Upper lobe of right lung (tissue), 1 donor: ENCODE measurements at places on chromosomes 6 and 20.

DNA sequence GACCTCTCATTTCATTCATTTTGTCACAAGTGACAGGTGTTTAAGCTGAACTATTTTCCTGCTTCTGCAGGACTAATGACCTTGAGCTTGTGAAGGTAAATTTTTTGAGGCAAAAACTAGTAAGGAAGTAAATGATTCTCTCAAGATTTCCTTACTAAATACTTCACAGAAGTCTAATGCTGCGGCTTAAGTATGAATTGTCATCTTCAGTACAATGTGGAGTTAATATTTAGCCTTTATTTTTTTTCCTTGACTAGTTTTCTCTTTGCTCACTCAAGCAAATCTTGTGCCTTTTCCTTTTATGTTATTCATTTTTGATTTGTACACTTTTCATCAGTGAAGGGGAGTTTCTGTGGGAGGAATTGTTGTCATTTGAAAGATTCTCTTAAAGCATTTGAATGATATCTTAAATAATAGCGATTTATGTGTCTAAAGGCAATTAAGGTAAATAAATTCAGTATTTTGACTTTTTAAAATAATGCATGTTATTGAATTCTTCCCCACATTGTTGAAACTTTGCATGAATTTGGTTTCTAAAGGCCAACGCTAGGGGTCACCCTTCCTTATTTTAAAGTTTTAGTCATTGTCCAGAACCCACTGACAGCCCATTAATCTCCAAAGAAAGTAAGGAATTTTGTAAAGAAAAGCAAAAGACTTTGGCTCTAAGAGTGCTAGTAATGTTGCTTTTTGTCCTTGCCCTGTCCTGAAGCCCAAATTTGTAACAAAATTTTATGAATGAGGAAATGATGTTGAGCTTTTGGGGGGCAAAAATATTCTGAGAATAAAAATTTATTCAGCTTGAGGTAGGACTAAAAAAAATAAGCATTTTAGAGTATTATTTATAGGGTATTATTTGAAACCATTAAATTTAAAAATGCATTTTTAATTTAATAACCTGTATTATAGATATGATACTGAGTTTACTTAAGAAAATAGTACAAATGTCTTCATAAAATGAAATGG is 157.4 kb upstream of the LAMA2 start:
- no peak for DNase-seq

DNA sequence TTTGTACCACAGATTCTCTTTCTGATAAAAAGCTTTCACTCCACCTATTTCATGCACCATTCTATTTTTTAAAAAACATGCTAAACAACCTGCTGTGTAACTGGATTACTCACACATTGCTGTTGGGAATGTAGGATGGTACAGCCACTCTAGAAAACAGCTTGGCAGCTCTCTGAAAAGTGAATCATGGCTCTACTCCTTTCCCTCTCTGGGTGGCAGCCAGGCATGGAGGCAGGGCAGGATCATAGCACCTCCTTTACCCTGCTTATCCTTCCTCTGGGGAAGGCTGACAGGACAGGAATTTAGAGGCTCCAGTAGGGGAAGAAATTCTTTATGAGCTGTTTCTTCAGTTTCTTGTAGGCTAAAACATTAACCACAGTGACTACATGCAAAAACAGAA is 6.7 kb upstream of the VNN2 start:
- DNase-seq, result no peak

DNA sequence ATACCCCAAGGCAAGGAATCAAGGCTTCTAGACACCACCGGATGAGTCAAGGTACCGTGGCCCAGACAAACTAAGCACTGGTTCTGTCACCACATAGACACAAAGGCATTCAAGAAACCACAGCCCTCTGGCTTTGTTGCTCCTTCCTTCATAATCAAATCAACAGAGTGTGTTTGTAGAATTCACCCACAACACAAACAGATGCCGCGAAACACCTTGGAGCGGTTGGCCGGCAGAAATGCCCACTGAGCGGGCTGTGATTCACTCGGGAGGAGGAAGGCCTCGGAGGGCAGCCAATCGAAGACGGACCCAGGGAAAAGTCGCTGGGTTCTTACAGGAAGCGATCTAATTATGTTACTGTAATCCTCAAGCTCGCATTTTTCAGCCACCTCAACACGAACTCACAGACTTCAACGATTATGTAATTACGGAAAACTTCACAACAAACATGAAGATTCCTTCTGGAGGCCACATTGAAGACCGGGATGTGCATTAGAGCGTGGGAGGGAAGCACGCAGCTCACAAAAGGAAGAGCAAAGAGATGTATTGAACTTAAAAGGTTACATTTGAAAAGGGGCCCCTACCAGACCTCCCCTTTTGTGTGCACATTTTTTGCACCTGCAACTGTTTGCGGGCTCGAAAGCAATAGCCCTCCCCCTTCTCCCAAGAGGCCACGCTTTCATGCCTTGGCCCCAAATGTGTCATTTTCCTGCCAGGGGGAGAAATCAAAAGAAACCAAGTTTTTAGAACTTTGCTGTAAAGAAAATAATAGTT is 184.7 kb upstream of the PREP start:
- no peak for DNase-seq

DNA sequence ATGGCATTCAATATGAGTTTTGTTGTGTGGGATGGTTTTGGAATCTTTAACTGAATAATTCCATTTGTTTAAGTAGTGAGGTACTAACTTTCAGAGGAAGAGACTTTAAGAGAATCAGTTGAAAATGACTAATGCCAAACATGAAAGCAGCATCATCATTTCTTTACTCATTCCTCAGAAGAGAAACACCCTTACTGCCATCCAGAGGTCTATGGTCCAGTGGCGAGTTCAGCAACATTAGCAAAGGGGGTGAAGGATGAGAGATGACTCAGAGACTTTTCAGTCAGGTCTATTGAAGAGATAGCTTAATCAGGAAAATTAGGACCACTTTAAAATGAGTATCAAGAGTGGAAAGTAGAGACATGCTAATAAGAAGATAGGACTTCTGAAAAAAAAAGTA is 118.8 kb downstream of the COL19A1 start:
- no peak for DNase-seq

DNA sequence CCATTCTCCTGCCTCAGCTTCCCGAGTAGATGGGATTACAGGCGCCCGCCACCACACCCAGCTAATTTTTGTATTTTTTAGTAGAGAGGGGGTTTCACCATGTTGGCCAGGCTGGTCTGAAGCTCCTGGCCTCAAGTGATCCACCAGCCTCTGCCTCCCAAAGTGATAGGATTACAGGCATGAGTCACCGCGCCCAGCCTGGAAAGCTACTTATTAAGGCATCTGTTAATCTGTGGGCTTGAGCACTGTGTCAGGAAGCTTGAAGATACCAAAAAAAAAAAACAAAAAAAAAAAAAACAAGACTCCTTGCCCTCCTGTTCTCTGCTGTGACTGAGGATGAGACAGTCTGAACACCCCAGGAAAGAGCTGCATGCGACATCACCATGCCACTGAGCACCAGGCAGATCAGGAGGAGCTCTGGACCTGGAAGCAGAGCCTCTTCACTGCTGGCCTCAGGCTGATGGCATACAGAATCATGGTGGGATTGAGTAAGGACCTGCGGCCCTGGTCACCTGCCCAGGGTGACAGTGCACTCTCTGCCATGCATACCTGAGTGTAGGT is 166.5 kb upstream of the SNX9 start:
- peak; percentile 27 for DNase-seq

- DNase-seq, result no peak
Measured at GRCh38 chr20:56624786-56625681, 4.1 kb upstream of the TFAP2C start.

DNA sequence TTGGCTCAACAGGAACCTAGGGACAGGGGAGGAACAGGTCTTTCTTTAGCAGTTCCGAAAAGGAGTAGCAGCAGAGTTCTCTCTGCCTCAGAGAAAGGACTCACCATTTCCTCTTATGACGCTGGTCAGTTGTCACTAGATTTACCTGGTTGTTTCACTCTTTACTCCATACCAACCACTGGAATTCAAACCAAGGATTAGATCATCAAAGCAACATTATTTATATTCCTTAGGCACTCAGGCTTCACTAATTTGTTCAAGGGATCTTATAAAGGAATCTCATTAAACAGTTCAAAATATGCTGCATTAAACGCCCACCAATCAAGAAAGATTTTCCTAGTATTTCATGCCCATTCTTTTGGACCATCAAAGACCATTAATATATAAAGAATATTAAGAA is 1129.5 kb upstream of the MAP3K7 start:
- no peak for DNase-seq

DNA sequence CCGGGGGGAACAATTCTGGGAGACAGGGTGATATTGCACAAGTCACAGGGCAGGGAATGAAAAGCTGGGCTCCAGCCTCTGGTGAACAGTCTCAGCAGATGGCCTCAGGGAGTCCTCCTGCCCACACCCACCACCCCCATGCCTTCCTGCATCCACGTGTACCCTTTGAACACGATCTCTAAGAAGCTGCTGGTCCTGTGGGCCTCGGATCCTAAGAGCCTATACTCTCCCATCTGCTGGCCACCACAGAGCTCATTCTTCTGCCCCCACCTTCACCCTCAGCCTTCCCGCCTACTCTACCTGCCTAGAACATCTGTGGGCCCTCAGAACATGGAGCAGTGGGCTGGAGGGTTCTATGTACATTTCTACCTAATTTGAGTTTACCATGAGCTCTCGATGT is 60.3 kb downstream of the TRERF1 start:
- no peak for DNase-seq

DNA sequence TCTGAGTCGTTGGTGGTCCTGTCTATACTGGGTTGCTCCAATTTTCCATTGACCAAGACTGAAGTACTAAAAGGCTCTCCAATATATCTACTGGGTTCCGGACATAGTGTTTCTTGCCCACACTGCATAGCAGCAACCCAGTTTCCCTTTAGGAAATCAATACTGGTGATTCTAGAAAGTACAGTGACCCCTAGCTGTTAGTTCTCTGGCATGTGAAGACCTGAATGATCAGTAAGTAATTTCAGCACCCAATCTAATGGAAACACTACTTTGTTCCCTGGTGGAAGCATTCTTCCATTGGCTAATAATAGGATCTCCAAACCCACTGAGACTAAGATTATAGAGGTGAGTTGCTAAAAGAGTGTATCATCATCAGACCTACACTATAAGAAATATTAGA is 40.8 kb upstream of the STMND1 start:
- DNase-seq, result no peak

GRCh38 chr6:90095145-90095544 is 200.9 kb downstream of the GJA10 start:
- no peak for DNase-seq

DNA sequence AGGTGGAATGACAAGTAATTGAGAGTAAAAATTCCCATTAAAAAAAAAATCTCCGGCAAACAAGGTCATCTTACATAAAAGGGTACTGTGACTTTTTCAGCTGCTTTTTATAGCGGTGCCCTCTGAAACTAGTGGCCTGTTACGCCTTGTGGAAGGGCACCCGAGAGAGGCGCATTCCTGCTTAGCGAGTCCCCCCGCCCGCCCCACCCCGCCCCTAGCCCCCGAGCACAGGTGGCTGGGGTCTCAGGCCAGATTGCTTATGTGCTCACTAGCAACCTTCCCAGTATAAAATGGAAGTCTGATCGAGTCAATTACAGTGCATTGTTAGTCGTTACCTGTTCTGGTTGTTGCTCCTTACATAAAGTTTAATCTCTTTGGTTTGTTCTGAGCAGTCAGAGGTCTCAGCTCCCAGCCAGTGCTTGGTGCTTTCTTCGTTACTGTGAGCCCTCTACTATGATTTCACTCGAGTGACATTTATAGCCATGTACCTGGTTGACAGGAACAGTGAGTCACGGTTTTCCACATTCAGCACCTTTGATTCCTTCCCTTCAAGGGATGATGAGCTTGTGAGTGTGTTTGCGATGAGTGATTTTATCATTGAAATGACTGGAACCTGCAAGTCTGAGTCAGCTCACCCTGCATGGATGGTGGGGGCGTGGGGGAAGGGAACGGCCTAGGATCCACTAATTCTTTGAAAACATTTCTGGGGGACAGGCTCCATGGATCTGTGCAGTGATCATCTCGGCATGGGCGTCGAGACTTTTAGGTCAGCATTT is 47.6 kb downstream of the ZDHHC14 start:
- DNase-seq, result no peak

DNA sequence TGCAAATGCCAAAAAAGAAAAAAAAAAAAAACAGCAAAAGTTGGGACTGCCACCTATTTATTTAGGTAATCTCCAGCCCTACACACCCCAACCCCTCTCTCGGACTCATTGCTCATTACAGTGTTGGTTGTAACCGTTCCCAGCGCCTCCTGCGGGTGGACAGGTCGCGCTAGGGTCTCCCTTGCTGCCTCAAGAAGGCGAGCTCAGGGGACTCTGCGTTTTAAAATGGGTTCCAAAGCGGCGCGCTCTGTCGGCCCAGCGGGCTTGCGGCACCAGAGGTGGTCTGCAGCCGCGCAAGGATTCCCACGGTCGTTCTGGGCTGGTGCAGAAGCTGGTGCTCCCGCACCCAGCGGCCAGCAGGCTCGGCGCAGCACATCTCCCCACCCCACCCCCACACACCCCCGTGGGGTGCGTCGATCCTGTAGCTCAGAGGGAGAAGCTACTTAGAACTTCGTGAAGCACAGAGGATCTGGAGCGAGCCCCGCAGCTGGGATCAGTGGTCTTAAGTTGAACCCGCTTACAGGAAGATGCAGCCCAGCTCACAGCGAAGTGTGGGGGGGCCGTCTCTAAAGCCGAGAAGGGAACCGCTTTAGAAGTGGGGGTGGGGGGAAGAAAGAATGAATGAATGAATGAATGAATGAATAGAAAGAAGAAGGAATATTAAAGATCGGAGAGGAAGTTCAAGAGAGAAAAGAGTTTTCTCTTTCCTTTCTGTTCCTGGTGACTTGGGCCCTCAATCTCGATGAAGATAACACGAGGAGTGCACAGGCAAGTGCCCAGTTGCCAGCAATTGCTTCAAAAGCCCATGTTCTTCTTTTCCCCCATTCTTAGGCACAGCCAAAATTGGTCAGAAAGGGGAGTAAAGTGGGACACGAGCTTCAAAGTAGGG is 780 bp downstream of the TFAP2A start:
- DNase-seq, result no peak

DNA sequence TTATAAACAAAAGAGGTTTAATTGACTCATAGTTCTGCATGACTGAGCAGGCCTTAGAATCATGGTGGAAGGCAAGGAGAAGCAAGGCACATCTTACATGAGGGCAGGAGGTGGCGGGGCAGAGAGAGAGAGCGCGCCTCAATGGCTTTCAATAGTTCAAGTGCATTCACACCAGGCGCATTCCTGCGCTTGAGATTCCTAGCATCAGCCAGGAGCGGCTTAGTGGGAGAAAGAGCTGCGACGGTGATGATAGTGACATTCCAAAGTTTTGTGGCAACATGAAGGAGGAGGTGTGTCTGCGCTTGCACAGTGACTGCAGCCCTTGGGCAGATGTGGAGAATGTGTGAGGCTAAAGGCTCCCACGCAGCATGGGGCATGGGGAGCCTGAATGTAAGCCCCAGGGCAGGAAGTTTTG is 25.0 kb upstream of the EMILIN3 start:
- no peak for DNase-seq

- DNase-seq, result no peak
Measured at GRCh38 chr6:29941016-29941415, 1.3 kb upstream of the HLA-A start.

DNA sequence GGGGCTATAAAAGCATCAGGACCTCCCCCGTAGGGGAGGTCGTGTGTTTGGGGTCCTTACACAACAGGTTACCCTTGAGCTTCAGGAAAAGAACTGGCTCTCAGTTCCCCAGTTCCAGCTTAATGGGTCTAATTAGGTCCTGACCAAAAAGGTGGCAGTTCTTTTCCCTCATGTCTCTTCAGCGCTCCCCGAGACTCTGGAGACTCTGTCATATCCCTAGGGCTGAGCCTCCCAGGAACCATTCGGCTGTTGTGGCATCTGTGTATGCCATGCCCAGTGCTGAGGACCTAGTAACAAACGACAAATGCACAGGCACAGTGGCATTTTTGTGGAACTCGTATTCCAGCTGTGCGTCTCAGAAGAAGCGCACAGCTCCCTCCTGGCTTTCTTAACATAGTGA is 14.6 kb downstream of the PRDM1 start:
- no peak for DNase-seq
